Erythroblast (primary cell): ENCODE measurements at places on chromosomes 7 and 10.

DNA sequence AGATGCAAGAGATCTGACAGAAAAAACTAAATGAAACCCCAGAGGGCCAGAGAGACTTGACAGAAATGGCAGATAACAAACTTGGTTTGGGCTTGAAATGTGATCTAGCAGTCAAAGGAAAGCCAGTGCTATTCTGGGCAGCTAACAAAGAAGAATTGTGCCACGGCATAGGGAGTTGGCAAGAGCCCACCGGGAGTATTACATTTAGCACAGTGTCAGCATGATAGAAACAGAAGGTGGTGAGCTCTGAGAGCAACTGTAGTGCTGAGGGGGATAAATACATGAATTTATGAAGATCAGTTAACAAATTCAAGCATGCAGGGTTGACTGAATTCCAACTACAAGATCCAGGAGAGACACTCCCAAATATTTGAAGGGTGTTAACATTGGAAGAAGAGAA is 91.1 kb downstream of the AHCYL2 start:
- no peak for DNase-seq

- peak; percentile 87 for DNase-seq
These were observed 34.2 kb downstream of the ITGB1 start for GRCh38 chr10:32923849-32924248.

DNA sequence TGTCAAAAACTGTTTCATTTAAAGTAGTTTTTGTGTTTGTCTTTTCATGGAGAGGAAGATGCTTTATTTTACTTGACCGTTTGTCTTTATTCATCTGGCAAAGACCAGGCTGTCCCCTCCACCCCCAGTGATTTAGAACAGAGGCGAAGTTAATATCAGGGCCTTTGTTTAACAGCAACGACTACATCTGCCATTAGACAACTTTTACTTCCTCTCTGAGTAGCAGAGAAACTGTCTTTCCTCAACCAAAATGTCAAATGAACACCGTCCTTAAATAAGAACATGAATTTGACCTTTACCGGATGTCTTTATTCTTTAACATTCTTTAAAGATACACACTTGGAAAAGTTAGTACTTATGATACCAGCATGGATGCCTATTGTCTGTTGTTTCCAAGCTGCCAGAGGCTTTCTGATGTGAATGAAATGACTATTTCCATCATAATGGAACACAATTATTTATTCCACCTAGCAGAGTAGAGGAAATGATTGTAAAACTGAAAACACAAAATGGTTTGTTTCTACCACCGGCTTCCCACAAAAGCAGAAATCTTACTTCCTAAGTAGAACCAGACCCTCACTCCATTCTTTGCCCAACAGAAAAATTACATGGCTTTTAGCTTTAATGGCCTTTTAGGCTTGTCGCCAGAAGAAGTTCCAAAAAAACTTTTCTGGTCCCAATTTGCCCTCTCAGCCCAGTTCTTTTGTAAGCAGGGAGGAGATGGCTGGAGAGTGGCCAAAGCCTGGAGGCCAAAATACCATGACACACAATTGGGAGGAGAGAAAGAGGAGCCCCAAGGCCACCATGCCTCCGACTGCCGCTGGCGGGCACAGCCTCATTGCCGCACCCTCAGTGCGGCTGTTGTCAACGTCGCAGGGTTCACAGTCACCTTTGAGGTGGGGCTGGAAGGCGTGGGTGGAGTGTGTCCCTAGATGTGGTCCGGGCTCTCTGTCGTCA is 168.5 kb downstream of the TEX36 start:
- DNase-seq = no peak

GRCh38 chr7:149266451-149266850 is 4.5 kb downstream of the ZNF783 start:
- DNase-seq = no peak

DNA sequence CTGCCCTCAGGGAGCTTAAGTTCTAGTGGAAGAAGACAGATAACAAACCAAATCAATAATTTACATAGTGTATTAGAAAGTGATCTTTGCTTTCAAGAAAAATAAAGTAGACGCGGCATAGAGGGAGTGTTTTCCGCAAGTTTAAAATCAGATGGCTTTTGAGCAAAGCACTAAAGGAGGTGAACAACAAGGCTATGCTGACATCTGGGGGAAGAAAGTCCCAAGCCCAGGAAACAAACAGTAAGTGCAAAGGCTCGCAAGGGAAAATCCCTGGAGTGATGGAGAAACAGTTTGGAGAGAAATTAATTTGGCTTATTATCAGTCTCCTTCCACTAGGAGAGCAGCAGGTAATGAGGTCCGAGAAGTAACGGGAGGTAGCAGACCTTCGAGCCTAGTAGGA is 1.9 kb upstream of the CNNM2 start:
- DNase-seq = no peak

DNA sequence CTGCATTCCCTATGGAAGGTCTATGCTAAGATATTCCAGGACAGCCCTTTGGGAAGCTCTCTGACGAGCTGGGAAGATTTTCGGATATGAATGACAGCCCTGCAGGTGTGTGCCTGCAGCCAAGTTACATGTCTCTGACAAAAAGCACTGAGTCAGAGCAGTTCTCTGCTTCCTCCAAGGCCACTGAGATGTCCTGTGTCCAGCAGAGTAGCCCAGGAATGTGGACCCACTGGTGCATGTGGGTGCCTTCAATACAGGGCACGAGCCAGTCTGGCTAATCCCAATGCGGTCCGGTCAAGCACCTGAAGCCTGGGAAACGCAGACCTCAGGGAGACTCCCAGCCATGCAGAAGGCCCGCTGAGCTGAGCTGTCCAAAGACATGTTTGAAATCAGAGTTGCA is 565.7 kb downstream of the TCERG1L start:
- DNase-seq = no peak

- DNase-seq = no peak
These were observed 112.2 kb downstream of the TFPI2 start for GRCh38 chr7:93778384-93778783.

GRCh38 chr7:78924581-78924980 is 528.9 kb downstream of the MAGI2 start:
- DNase-seq = no peak

DNA sequence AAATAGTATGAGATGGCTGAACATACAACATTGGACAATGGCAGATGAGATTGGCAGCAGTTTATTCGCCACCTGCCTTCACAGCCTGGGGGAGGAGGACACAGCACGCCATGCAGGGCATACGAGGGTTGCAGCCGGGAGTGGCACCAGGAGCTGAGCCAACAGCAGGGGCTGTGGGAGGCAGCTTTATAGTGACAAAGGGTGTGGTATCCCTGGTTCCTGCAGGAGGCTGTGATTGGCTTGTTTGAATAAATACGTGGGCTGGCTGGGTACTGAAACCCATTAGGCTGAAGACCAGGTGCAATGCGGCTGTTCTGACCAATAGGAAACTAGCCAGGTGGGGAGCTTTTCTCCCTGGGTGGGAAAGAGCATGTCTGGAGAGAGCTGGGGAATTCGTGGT is 68.9 kb upstream of the LEP start:
- DNase-seq = no peak

DNA sequence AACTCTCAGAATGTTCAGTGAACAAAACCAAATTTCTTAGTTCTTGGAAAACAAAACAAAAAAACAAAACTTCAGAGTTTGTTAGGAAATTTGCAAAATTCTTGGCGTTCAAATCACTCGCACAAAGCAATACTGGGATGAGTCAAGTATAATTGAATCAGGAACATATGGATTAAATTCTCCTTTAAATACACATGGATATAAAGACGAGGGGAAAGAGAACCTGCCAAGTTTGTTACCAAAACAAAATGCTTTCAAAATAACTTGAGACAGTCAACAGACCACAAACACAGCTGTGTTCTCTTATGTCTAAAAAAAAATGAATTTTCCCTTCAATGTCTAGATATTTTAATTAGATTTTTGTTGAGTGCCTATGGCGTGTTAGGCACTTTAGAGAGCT is 93.5 kb upstream of the MPP7 start:
- DNase-seq = no peak

- no peak for DNase-seq
These were observed 552.1 kb downstream of the SORCS1 start for GRCh38 chr10:106612381-106612780.

- DNase-seq = peak; percentile 71
These were observed 25.5 kb downstream of the PRR15 start for GRCh38 chr7:29588900-29589696.

GRCh38 chr10:130834170-130834569 is 477.4 kb downstream of the TCERG1L start:
- no peak for DNase-seq

DNA sequence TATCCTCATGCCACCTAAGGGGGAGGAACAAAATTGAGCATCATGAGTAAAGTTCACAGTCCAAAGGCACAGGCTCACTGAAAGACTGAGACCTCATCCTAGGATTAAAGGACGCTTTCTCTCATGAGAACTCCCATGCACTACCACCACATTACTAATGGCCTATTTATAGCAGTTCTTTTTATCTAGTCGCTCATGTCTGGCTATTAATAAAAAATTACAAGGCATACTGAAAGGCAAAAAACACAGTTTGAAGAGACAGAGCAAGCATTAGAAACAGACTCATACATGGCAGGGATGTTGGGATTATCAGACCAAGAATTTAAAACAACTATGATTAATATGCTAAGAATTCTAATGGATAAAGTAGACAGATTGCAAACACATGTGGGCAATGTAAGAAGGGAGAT is 46.0 kb upstream of the CDK13 start:
- no peak for DNase-seq

DNA sequence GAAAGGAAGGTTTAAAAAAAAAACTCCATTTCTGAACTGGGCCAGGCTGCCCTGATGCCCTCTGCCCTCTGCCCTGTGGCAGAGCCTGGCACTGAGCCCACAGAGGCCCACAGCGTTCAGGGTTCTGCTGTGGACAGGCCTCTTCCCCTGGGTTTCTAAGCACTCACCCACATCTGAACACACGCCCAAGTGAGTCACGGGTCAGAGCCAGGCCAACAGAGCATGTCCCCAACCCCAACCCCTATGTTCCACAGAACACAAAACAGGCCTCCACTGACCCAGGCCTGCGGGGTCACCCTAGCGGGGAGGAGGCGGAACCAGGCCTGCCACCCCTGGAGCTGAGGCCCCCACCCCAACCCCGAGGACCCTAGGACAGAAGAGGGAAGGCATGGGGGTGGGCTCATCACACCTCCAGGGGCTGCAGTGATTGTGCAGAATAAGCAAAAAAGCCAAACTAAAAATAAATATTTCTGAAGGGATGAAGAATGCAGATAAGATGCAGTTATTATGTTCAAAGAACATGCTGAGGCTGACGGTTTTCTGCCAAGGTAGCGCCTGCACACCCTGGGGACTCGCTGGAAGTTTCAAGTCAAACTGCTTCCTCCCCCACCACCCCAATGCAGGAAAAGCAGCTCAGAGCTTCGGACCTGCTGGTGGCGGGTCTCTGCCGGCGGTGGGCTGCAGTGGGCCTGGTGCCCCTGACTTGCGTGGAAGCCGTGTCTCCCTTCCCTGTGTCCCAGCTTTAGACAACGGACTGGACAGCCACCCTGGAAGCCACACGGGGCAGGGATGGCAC is 5.4 kb downstream of the WDR86 start:
- DNase-seq = no peak

DNA sequence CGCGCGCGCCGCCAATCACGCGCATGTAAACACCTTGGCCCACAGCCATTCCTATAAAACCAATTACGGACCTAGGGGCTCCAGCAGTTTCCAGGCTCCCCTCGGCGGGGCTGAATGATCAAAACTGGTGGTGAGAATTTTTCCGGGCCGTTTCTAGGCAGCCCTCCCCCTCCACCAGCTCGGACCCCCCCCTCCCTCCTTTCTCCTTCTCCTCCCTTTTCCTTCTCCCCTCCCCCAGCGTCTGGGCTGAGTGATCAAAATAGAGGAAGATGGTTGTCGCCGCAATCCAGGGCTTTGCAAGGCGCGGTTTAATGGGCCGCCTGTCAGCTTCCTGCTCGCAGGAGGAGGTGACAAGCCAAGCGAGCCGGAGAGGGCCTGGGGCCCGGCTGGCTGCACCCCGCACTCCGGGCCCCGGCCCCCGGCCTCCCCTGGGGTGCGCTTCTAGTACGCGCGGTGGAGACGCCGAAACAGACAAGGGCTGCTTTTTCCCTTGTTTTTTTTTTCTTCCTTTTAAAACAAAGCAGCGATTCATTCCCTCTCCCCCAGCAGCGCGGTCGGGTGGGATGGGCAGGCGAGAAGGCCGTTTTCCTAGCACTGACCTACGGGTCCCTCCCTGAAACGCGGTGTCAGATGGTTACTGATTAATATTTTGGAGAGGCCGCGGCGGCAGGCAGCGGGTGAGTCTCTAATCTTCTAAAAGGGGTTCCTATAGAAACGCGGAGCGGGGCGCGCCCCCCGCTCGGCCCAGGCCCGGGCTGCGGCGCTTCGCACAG is 528 bp upstream of the TNRC18 start:
- peak; percentile 92 for DNase-seq

DNA sequence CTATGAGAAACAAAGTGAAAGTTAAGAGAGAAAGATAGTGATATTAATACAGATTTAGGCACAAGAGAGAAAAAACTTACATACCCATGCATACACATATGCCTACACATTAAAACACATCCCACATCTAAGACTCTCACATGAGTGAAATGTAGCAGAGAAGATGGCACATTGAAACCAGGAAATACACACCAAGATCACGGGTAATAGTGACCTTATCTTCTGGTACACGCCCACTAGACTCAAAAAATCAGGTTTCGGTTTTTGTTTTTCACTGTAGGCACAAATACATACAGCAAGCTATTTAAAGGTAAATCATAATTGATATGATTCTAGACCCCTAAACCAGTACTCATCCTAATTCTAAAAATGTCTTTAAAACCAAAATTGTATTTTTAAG is 225.2 kb upstream of the TAC1 start:
- no peak for DNase-seq

DNA sequence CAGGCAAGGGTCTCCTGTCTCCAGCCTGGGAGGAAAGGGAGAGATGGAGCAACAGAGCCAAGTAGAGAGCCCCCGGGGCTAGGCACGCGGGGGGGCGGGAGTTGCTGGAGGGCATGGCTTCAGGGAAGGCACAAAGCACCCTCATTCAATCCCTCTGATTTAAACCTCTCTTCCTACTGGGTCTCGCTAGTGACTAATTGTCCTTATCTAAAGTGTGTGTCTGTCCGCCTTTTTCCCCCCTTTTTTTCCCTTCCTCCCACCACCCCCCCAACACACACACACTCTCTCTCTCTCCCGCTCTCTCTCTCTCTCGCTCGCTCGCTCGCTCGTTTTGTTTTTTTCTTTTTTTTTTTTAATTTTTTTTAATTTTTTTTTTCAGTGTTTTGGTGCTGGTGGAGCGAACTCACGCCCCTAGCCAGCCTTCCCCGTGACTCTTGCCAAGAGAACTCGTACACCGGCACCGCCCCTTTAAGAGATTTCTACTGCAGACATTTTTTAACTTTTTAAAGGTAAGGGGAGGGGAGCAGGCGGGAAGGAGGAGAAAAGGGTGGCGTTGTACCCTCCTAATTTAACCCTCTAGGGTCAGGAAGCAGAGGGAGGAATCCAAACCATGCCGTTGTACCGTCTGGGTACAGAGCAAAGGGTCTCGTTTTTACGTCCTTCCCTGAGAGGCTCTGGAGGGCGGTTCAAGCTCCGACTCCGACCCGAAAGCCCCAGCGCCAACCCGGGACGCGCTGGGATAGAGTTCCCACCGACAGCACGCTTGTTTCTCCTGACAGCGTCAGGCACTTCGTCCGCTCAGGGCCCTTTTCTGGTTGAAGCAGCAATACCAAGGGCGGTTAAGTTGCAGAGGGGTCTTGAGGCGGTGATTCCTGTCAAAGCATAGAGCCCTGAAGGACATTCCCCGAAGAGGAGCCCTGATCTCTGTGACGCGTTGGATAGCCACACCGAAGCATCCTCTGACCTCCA is at the start of gene HPSE2:
HPSE2 (minus strand) TSS at position 195 of the 969 bp plus-strand sequence.
- DNase-seq = peak; percentile 7
